ENCODE measurements at places on chromosomes 4 and X.

DNA sequence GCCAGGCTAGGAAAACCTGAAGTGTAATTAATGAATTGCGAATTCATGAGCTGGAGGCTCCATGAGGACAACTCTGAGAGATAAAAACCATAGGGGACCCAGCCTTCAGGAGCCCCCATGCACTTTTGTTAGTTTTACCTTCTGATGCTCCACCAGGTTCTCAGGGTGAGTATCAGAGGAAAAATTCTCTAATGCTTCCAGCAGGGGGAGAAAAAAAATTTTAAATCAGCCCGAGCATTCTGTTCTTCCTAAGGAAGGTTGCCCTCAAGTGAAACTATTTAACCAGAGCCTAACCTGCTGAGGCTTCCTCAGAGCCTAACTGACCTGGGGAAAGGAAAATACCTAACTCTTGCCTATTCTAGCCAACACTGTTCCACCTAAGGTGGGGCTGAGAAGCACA is 552.6 kb downstream of the PPARGC1A start:
- no peak for DNase-seq

DNA sequence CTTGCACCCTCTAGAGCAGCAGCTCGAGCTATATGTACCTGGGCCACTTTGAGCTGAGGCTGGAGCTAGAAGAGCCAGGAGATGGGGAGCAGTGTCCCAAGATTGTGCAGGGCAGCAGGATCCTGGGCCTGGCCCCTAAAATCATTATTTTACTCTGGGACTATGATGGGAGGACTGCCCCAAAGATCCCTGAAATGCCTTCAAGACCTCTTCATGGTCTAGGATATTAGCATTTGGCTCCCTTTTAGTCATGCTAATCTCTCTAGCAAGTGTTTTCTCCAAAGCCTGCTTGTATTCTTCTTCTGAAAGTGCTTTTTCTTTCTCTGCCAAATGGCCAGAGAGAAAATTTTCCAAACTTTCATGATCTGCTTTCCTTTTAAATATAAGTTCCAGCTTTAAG is 211.6 kb downstream of the PARM1 start:
- DNase-seq, result no peak

DNA sequence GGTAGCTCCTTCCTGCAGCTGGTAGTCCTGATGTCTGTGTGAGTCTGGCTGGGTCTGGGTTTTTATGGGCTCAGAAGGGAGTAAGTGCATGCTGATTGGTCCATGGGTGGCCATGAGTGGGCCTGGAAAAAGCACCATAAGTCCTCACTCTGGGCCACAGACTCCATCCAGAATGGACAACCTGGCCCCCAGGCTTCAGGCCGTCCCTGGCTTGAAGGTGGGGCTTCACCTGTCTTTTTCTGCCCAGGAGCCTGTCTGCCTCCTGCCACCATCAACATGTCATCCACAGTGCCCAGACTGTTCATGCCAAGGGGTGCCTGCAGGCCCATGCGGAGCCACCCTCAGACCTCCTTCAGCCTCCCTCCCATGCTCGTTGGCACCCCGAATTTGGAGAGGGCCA is 620.0 kb downstream of the RAPGEF2 start:
- no peak for DNase-seq

DNA sequence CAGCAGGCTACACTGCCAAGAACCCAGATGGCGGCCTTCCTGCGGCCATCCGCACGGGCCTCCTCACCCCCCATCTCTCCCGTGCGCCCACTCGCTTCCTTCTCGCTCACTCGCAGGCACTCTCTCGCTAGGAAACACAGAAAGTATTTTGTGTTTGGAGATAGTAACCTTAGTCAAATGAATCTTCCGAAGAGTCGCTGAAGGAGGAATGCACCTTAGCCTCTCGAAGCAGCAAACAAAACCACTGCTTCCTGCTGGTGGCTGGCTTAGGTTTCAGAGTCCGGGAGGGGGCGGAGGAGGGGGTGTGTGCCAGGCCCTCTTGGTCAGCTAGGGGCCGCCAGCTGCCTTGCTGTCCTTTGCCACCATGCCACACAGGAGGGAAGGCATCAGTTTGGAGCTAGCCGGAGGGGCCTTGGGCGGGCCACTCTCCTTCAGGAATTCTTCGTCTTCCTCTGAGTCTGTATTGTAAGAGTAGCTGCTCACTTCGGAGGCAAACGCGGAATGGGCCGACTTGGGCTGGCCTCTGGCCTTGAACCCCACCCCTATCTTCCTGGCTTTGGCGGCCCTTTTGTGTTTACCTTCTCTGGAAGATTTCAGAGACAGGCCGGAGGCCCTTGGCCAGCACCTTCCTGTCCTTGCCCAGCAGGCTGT is 73.2 kb upstream of the UCP1 start:
- no peak for DNase-seq

- DNase-seq, result no peak
Observed at GRCh38 chr4:107937040-107937439, 5.7 kb downstream of the CYP2U1 start.

DNA sequence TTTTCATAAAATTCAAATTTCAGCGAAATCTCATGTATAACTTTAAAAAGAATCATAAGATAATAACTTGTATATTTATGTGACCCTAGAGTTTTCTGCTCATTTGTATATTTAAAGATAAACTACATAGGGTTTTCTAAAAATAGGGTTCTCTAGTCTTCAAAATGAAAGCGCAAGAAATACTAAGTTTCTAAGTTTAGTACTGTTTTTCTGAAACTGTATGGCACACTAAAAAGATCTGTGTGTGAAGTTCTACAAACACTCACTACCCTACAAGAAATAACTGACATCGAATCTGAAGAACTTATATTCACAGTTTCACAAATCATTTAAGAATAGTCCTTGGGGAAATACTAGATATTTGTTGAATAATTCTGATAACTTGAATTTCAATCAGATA is 38.7 kb upstream of the NDST4 start:
- DNase-seq, result no peak

DNA sequence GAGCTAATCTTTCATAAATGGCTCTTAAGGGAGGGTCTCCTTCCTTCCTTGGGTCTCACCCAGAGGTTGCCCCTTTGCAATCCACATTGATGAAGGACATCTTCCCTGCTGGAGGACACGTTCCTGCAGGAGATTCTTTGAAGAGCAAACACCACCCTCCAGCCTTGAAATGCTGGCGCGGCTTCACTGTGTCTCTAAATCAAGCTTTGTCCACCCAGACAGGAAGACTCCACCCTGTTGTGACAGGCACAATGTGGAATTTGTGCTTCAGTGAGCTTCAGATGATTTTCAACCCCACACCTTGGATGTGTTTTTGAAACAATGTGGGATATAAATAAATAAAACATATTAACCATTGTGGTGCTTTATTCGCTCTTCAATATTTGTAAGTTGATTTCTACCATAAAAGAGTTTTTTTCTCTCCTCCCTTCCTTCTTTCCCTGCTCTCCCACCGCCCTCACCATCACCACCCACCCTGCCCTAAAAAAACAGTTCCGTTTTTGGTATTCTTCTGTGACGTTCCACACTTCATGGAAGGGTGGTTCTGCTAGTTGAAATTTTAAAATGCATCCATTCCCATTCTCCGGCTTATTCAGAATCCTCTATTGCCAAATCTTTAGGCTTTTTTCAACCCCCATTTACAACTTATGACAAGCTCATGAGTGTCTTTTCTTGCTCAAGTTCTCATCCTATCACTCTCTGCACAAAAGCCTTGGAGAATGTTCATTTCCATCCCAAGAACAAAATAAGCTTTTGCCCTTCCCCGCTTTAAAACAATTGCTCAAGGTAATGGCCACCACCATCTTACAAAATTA is 264.3 kb downstream of the RAPGEF2 start:
- peak; percentile 29 for DNase-seq

DNA sequence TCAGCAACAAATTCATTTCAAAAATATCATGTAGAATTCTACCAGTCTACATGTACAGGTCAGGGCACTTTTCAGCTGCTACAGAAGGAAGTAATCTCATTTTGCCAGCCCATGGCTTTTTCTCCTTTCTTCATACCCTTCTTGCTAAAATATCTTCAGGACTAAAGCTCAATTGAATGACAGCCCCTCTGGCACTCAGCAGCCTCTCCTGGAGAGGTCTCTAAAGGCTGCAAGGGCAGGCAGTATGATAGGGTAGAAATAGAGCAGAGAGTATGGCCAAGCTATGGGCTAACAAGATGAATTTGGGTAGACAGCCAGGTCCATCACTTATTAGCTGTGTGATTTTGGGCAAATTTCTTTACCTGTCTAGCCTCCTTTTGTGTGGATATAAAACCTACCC is 224.6 kb upstream of the RPL34 start:
- no peak for DNase-seq

DNA sequence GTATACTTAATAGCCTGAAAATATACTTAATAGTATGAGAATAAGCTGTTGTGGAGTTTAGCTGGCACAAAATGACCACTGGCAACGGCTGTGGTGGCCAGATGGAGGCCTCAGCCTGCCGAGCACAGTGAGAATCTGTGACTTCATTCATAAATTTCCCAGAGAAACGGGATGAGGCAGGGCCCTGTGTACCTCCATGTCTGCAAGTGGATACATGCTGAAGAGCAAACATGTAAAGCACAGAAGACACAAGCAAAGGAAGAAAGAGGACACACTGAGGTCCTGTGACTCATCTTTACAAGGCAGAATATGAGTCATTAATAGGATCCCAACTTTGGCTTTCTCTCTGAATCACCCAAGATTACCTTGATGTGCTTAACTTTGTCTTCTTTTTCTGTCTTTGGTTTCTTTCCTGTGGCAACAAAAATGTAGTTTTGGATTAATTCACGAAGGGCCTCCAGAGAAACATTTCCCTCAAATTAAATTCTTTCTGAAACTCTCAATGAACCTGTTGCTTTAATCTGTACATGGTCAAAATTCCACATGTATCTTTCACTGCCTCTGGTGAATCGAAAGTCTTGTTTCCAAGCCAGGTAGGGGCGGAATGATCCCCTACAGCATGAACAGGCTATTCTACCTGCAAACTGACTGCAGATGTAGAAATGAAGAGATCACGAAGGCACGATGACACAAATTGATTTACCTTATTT is 56.4 kb downstream of the IRF2 start:
- DNase-seq, result peak; percentile 75

DNA sequence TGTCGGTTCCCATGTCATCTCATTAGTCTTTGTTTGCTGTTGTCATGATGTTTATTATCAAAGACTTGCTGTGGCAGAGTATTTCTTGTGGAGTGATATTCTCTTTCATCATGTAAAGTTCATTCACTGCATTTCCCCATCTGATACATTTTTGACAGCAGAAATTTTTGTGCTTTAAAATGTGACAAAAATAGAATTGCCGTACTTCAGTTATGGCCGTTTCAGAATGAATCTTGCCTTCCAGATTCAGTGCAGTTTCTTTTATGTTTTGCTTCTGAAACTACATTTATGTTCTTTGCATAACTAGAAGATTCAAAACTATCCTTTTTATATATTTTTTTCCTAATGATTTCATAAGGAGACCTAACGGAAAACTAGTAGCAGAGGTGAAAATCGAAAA is 10.0 kb downstream of the CSTF2 start:
- DNase-seq, result no peak

- DNase-seq, result no peak
Observed at GRCh38 chr4:148330724-148331123, 111.5 kb downstream of the NR3C2 start.

DNA sequence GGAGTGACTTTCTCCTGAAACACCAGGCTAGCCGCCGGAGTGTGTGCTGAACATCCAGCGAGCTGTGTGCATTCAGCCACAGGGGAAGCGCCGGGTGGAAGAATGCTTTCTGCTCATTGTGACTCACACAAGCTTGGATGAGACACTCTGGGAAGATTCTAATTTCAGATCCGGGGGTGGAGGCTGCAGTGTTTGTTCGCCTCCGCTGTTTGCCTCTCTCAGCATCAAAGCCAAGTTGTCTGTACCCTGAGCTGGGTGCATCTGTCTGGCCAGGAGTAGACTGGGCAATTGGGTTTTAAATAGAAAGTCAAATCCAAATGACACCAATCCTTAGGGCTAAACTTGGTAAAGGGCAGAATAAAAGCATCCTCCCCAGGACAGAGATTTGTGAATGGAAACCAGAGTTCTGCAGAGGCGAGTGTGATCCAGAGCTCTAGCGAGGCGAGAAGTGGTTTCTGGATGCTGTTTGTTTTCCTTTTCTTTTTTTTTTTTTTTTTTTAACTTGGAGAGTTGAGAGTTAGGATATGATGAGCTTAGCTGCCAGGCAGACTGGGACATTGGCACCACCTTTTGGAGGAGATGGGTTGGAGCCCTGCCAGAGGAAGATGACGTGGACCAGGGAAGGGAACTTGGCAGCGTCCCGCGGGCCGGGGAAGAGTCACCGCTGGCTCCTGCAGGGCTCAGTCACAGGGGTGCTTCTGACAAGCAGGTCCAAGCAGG is 196.0 kb upstream of the PSAPL1 start:
- DNase-seq, result peak; percentile 82

Measured in AG10803 (cell line).